ENCODE measurements at places on chromosomes 6 and 20. TPM values are rescaled to one million over a fixed set of nuclear protein-coding genes. Genes with fewer than 3 reads are reported as not detected.

Gene FOXP4
- 56.3 TPM for total RNA-seq

Gene PSMB9
- total RNA-seq: not detected

Gene GPX5
- total RNA-seq: not detected

Gene IMPG1
- not detected for total RNA-seq

Gene FAM83D
- 21.3 TPM for total RNA-seq

Gene ERVFRD-1
- total RNA-seq: not detected

Gene INSM1
- 0.21 TPM for total RNA-seq

Gene ID1
- total RNA-seq: 447 TPM

GRCh38 chr6:15817100-15817499 lies 154.3 kb upstream of the DTNBP1 start:
- DNase-seq: no peak

DNA sequence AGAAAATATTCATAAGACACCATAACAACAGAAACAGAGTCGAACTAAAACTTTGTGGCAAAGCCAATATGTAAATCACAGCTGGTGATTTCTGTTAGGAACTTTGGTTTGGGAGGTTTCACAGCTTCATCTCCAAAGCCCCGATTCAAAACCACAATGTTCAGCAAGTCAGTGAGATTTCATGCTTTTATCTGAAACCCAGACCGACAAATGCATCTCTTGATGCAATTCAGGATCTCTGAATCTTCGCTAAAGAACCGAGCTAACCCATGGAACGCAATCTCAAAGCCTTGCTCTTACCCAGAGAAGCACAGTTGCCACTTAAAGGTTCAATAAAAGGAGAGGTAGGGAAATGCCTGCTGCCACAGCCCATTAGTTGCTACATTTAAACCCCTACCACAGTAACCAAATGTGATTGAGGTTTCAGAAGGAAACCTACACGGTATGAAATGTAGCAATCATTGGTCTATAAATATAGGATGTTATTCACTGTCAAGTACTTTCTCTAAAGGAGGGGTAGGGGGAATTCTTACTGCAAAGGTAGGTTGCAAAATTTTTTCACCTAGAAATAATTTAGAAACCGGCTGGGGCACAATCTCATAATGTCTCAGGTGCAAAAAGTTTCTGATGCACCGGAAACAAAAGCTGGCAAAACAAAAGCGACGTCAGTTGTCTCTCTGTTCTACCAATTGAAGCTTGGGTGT lies 381.0 kb upstream of the ARID1B start:
- no peak for DNase-seq

GRCh38 chr6:111842271-111842822 lies 30.9 kb downstream of the FYN start:
- DNase-seq: no peak

- peak; percentile 44 for DNase-seq
These were observed 171.1 kb downstream of the KIF6 start for GRCh38 chr6:39553860-39554802.

- DNase-seq: peak; percentile 32
These were observed 133.9 kb upstream of the NEDD9 start for GRCh38 chr6:11366183-11366933.
